LoVo (cell line): ENCODE measurements at places on chromosomes 1 and 21.

DNA sequence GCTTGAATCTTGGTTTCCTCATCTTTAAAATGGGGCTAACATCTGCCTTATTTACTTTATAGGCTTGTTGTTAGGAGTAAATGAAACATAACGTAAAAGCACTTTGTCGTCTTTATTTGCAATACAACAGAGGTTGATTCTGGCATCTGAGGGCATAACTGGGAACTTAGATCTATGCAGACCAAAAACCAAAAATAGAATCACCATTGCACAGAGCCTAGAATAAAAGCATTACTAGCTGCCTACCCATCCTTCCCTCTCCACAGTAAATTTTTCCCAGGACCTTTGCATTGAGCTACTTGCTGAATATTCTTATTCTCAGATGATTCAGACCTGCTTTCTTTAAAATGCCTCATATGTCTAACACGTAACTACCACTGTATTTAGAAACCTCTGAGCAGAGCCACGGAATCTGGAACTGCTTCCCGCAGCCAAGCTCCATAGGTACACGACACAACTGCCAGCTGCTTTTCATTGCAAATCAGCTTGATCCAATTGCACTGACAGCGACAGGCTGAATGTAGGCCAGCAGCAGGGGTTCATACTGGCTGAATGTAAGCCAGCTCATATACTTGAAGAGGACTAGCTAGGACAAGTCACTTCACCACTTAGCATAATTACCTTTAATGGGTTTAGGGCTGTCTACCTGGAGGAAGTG, 33.2 kb upstream of the SERBP1 start:
- DNase-seq: no peak

DNA sequence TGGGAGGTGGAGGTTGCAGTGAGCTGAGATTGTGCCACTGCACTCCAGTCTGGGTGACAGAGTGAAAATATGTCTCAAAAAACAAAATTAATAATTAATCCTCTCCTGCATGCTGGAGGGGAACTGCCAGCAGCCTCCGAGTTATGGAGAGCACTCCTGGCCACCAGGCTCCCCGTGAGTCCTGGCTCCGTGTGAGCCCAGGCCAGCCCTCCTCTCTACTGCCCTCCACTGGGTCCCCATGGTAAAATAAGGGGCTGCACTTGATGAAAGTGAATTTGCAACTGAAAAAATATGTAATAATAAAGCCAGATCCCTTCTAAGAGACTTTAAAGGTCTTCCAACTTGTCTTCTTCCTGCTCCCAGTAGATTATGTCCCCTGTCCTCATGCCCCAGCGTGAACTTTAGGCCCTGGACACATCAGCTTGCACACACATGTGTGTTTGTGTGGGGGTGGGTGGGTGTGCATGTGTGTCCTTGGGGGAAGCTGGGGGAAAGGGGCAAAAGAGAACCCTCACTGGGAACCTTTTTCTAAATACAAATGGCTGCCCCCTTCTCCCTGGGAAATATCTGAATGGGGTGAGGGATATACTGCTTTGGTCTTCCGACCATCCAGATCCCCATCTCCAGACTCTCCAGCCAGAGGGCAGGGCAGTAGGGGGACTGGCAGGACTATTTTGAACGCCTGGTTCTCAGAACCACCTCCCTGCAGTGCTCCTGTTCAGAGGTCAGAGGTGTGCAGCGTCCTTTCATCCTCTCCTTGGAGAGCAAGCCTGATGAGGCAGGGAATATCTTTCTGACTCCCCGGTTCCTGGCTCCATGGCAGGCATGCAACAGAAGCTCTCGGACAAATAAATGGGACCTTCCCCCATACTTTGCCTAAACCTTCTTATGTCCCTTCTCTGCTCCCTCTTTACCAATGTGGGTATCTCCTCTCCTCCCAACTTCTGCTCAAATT, 26.2 kb downstream of the NEK2 start:
- no peak for DNase-seq

- no peak for DNase-seq
Observed at GRCh38 chr1:222596696-222597095, 7.0 kb upstream of the TAF1A start.

GRCh38 chr1:22349362-22350043, 102.1 kb upstream of the ZBTB40 start:
- no peak for DNase-seq

GRCh38 chr1:52444463-52444862, 40.1 kb downstream of the PRPF38A start:
- no peak for DNase-seq

DNA sequence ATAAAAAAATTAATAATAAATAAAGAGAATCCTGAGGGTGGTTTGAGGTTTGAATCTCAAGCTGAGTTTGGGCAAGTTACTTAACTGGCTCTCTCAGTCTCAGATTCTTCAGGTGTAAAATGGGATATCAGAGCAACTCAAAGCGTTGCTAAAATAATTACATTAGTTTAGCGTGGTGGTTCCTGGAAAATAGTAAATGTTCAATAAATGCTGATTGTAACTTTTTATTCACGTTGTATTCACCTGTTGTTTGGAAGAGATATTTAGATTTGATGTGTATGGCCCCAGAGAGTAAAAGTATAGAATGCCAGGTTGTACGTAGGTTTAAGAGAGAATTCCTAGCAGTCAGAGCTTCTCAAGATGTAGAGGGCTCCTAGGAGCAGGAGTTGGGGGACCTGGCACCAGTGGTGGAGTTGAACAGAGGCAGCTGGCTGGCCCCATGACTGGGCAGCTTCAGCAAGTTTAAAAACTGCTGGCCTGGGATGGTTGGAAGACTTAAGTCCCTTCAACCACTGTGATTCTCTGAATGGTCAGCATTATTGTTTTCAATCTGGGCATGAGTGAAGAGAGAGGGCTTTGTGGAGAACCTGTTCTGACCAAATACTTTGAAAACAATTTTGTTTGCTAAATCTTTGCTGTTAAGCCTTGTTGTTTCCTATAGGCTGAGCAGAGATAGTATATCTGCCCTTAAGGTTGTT, 22.4 kb downstream of the PRCC start:
- DNase-seq: no peak

DNA sequence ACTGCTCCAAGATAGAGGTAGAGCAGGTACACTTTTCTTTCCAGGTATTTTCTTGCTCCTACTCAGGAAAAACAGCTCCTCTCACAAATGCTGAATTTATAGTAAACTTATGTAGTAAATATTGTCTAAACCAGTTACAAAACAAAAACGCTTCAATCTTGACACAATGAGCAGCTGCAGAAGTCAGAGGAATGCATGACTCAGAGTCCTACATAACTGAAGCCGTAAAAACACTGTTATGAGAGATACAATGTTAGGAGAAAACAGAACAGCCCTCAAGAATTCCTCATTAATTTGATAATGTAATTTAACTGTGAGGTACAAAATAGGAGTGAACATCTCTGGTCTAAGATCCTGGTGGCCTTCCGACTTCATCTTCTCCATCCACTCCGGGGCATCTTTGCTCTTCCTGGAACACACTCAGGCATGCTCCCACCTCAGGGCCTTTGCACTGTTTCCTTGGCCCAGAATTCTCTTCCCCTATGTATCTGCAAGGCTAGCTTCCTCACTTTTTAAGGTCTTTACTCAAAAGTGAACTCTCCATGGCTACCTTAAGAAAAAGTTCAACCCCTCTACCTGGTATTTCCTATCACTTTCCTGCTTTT, 138.5 kb downstream of the SLC45A1 start:
- DNase-seq: peak; percentile 28

DNA sequence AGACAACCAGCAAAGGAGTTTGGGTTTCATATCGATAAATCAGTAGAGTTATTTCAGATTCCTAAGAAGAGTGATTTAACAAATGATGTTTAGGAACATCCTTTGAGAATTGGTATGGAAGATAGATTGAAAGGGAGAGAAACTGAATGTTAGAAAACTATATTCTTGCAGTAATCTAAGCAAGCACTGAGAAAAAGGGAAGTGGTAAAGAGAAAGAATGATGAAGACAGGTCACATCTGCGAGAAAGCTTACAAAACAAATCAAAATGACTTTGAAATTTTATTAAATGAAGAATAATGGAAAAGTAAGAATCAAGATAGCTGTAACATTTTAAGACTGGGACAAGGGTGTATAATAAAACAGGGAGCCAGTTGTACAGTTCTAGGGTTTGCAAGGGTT, 177.0 kb downstream of the HS2ST1 start:
- DNase-seq: no peak

DNA sequence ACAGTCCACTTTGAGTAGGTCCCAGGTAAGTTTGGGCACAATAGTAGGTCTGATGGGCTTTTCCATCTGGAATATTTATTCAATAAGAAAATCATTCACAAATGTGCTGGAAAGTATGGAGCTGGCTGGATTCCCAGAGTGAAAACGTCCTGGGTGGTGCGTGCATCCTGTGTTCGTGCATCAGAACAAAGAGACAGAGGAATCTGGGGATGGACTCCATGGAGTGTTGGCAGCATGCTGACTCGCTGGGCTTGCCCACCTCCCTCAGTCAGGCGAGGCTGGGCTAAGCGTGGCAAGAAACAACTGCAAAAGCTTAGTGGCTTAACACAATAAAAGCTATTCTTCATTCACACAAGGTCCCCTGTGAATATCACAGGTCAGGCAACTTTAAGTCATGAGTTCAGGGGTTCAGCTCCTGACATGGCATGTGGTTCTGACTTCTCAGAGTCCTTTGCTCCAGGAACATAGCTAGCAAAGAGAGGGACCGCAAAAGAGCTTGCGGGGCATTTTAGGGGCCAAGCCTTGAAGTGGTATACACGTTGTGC, 151.6 kb upstream of the ZNF644 start:
- DNase-seq: no peak

GRCh38 chr1:217494767-217495166, 136.1 kb downstream of the GPATCH2 start:
- DNase-seq: no peak

DNA sequence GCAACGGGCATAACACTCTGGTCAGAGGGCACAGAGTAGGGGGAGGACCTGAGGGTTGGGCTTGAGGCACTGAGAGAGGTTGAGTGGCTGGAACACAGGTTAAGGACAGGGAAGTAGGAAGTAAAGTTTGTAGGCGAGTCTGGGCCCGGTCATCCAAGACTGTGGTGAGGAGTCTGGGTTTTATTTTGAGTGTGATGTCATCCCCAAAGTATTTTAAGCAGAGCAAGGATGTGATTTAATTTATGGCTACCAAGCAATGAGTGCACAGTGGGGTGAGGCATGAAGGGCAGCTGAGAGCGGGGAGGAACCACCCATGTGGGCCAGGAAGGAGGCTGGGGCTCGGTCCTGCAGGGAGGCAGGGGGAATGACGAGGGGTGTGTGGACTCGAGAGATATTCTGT, 11.2 kb upstream of the VWA5B1 start:
- DNase-seq: peak; percentile 70

GRCh38 chr21:43981871-43982210, 30.3 kb upstream of the TRAPPC10 start:
- DNase-seq: no peak

DNA sequence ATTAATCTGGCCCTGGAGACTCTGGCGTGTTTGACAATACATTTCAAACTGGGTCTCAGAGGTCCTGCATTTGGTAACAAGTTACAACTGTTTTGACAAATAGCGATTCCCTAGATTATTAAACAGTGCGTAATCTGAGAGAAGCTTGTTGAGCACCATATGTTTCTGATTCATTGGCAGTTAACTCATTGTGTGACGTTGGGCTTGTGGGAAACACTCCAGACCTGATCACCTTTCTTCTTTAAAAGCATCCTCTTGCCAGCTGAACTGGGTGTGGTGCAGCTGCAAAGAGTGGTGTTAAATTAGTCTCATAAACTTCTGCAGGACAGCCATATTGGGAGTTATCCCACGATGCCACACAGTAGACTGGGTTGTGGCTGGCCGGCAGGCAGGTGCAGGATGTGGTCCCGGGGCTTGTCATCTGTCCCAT, 82.7 kb downstream of the CDC7 start:
- no peak for DNase-seq

DNA sequence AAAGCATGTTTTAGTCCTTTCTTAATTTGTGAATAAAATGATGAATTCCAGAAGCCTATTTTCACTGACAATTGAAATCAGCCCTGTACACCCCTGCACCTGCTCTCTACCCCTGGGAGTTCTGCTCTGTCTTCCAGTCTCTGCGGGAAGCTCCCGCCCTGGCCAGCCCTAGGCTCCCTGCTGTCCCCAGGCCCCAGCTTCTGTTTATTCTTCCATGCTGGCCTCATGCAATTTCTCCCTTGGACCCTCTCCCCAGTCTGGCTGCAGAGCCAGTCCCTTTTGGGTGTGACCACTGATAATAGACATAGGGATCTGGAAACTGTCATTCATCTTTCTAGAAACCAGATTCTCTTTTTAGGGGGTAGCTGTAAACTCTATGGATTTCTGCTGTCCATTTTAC, 258.6 kb downstream of the GRIK3 start:
- DNase-seq: no peak

GRCh38 chr21:34595457-34595856, 19.5 kb downstream of the RCAN1 start:
- DNase-seq: no peak

DNA sequence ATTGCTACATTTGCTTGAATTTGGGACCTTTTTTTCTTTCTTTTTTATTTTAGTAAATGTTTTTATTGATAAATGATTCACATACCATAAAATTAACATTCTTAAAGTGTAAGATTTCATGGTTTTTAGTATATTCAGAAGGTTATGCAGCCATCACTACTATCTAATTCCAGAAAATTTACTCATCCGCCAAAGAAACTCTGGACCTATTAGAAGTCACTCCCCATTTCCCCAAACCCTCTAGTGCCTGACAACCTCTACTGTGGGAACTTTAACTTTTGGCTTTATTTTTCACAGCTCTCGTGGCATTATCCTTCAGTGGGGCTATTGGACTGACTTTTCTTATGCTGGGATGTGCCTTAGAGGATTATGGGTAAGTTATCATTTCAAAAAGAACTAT, 4.5 kb downstream of the LEPR start:
- DNase-seq: no peak

- no peak for DNase-seq
Observed at GRCh38 chr1:44300852-44301251, 54.2 kb downstream of the ERI3 start.

GRCh38 chr1:12203216-12204007, 26.4 kb upstream of the VPS13D start:
- DNase-seq: no peak

GRCh38 chr1:27951396-27951795, 8.4 kb upstream of the XKR8 start:
- DNase-seq: no peak

DNA sequence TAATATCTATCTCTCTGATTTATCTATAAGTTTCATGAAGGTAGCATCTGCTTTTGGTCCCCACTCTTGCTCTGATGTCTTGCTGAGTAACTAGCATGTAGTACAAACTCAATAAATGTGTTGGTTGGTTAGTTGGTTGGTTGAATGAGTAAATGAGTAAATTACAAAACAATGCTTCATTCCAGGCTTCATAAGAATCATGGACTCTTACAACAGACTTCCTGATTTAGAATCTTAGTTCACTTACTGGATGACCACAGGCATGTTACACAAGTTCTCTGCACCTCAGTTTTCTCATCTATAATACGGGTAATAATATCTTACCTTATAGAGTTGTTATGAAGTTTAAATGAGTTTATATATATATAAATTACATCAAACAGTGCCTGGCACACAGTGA, 98.6 kb downstream of the ZNF281 start:
- DNase-seq: no peak
